ENCODE measurements at places on chromosomes 4 and X. TPM values are rescaled to one million over a fixed set of nuclear protein-coding genes. Genes with fewer than 3 reads are reported as not detected.

DNA sequence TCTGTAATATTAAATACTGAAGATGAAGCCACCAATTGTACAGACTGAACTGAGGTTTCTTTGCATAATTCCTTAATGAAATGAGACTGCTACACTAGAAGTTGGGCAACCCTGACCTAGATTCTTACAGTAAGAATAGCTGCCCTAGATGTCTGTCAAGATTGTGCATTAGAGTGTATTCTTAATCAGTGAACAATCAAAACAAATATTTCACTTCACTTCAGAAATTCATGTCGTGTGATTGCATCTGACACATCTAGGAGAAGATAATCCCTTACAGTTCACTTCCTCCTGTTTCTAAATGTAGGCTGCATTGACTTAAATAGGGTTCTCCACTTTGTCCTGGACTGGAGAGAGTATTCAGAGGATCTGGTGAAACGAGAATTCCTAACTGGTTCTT lies 283.1 kb downstream of the HNRNPD start:
- H3K4me3 ChIP-seq: no peak overlapping the region
- H3K36me3 ChIP-seq: no peaks in the 10 kb centered on the region
- no peaks in the 10 kb centered on the region for H3K27me3 ChIP-seq

GRCh38 chr4:37073226-37073840 lies 171.2 kb upstream of the NWD2 start:
- no peak for DNase-seq
- H3K4me1 ChIP-seq: no peaks in the 10 kb centered on the region
- no peak overlapping the region for H3K4me3 ChIP-seq

DNA sequence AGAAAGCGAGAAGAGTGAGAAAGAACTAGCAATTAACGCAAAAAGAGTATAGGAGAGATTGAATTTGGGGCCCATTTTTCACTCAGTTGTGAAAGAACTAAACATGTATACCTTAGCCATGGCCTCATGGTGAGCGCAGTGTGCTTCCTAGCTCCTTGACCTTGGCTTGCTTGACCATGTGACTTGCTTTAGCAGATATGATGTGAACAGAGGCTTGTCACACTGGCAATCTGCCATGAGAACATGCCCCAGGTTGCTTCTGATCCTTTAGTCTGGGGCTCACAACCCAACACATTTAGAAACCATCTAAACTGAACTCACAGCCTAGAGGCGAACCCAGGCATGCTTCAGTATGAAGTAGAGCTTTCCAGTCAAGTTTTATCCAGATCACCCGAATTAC lies 260.1 kb upstream of the FTHL17 start:
- H3K4me1 ChIP-seq: peaks cover 4% of the 10 kb centered on the region
- H3K27me3 ChIP-seq: no peaks in the 10 kb centered on the region
- no peak overlapping the region for H3K4me3 ChIP-seq
- H3K36me3 ChIP-seq: no peaks in the 10 kb centered on the region
- H3K27ac ChIP-seq: no peak overlapping the region
- DNase-seq: no peak

DNA sequence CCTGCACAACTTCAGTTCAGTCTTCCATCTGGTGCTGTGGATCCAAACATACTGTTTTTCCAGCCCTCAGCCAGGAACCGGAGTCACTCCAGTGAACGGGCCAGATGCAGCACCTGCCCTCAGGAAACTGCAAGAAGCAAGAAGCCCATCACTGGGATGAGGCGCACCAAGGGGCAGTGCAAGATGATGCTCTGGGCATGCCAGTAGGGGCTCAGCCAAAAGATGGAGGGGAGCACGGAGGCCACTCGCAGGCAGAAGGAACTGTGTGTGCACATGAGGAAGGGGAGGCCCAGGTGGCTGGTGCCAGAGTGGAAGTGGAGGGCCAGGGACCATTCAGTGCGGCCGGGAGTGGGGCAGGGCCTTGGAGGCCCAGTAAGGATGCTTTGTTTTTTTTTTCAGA lies 161.7 kb upstream of the MAMLD1 start:
- H3K27me3 ChIP-seq: no peaks in the 10 kb centered on the region
- no peak overlapping the region for H3K4me3 ChIP-seq
- no peak overlapping the region for H3K27ac ChIP-seq
- H3K4me1 ChIP-seq: no peaks in the 10 kb centered on the region
- no peak for DNase-seq

PPBP gene
- total RNA-seq: not detected

DHRSX gene
- 61.0 TPM for total RNA-seq
